Stimulated activated CD4-positive, alpha-beta T cell treated with anti-CD3 and anti-CD28 coated beads, Interleukin-2, amount 100 ng/mL, for 24 hours (primary cell): ENCODE measurements at places on chromosomes 16 and 17.

GRCh38 chr17:77455111-77455890 is 314.5 kb downstream of the SEC14L1 start:
- peak; percentile 50 for DNase-seq

DNA sequence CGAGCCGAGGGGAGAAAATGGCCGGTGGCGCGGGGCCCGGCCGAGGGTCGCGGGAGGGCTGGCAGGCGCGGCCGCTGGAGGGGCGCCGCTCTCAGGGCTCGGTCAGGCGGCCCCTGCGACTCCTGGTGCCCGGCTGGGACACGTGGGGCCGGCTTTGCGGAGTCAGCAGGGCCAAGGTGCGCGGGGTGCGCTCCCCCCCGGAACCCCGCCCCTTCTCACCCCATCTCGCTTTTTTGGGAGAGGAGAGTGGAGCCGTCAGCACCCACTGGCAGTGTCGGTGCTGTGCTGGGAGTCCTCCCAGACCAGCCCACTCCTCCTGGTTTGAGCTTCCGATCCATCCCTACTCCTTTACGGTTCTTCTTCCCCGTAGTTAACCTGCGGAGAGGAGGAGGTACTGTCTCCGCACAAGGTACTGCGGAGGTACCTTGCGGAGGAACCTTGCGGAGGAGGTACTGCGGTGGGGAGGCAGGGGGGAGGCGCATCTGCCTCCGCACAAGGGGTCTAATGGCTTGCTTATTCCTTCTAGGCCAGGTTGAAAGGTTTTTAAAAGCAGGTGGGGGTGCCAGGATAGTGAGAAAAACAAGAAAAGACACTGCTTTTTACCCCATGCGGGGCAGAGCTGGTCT is 19.1 kb upstream of the CBX8 start:
- DNase-seq, result no peak

GRCh38 chr16:87127061-87127765 is 190.0 kb downstream of the C16orf95 start:
- no peak for DNase-seq

DNA sequence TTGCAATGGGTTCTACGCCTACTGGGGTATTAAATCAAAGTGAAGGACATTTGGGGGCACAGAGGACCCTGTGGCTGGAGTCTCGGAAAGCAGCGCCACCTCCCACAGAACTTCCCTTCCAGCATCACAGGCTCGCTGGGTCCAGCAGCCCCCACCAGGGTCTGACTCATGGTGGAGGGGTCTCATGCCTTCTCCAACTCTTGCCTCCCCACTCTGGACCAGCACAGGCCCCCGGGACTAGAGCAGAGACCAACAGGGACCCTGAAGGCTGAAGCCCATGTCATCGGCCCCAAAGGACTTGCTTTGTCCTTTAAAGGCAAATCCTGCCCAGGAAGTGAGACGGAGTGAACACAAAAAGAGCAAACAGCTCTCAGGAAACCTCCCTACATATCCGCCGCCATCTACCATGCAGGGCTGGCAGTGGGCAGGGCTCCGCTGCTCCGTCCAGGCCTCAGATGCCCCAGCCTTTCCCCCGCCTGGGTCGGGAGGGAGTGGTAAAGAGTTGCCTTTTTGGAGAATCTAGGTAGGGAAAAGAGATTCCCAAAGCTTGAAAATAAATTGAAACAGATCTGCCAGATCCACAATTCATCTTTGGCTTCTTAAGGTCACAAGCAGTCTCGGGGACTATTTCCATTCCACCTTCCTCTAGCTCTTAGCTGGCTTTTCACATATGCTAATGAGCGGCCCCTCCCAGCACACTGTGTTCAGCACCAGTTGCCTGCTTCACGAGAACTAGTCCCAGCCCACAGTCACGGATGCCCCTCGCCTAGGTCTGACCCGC is 2.1 kb upstream of the GPRC5C start:
- DNase-seq, result no peak

DNA sequence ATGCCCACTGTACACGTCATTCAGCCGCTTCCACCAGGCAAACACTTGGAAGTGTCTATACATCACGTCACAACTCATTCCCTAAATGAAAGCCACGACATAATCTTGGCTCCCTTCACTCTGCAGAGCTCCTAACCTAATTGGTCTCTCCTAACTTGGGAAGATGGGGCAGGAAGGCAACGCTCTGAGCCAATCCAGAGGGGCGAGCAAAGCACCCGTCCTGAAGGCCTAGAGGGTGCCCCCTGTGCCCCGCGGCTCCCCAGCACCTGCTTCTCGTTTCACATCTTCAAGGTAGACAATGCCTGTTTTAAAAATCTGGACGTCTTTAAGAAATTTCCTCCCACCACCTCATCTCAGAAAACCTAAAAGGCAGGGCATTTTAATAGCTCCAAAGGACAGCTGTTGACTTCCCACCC is 1.0 kb downstream of the CSNK2A2 start:
- DNase-seq, result no peak

DNA sequence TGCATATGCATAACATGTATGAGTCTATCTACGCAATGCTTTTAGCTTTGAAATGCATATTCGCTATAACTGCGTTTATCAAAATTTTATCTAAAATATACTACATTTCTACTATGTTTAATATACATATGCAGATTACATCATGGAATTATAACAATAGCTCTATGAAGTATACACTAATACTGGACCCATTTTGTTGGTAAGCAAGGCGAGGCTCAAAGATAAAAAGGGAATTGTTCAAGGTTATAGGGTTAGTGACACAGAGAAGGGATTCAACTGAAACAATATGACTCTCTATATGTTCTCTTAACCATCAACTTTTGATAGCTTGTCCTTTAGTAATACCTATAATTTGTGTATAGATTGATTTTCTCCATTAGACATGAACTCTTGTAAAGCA is 60.9 kb upstream of the SMIM36 start:
- DNase-seq, result no peak

DNA sequence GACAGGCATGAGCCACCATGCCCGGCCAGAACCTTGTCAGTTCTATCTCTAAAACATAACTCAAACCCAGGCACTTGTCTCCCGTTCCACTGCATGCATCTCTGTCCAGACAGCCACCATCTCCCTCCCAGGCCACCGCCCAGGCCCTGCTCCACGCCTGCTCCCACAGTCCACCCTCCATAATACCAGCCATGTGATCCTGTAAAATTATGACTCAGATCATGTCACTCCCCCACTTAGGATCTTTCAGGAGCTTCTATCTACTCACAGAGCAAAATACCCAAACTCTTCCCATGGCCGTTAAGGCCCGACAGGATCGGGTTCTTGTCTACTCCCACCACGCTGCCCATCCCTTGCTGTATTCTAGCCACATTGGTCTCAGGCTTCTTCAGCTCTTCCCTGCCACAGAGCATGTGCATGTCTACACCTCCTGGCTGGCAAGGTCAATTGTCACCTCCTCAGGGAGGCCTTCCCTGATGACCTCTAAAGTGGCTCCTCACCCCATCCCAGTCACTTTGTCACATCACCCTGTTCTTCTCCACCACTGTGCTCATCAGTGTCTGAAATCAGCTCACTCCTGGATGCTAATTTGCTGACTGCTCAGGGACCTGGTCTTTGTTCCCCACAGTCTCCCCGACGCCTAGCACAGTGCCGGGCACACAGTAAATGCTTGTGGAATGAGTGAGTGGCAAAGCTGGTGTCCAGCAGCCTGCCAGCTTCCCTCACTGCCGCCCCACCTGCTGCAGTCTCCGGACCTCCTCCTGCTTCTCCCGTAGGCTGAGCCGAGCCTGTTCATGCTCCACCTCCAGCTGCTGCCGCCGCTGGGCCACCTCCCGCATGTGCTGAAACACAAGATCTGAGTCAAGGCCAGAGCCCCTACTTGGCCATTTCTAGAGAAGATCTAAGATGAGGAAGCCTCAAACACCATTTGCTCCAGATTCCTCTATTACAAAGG is 6.7 kb downstream of the TSPOAP1 start:
- no peak for DNase-seq

GRCh38 chr17:7191571-7192270 is 12.6 kb upstream of the ASGR1 start:
- peak; percentile 39 for DNase-seq

DNA sequence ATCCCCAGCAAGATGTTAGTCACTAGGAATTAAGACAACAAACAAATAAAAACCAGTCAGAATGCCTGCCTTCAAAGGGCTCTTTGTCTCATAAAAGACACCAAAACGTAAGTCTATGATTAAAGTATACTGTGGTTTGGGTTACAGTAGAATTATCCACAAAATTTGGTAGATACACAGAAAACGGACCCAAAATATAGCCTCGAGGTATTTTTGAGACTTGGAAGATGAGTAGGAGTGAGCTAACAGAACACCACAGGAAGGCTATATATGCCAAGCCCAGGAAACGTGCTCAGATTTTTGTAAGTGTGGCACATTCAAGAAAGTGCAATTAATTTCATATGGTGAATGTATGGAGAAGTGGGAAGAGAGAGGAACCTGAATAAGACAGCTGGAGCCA is 831.4 kb downstream of the CDH11 start:
- no peak for DNase-seq

GRCh38 chr17:951325-952132 is 28.0 kb downstream of the NXN start:
- DNase-seq, result no peak

- DNase-seq, result no peak
Observed at GRCh38 chr17:82242977-82243647, 14.3 kb downstream of the SLC16A3 start.

- DNase-seq, result no peak
Observed at GRCh38 chr16:67104845-67105244, 4.9 kb upstream of the PHAF1 start.

DNA sequence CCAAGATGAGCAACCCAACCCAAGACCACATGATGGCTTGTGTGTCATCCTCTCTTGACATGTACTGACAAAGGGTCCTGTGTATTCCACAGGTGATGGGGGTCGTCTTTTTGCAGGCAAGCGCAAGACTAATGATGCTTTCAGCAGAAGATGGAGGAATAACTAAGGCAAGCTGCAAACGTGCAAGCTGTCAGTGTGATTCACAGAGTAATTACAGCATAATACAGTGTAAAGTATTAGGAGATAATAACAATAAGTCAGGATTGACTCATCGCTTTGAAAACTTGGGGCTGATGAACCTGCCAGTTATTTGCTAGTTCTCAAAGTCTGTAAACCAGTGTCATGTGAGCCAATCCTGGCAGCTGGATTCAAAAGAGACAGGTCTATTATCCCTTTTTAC is 41.6 kb upstream of the ASIC2 start:
- no peak for DNase-seq

GRCh38 chr16:49359591-49359990 is 14.0 kb upstream of the C16orf78 start:
- DNase-seq, result no peak

GRCh38 chr16:86611941-86612340 is 33.6 kb downstream of the FOXL1 start:
- no peak for DNase-seq

- no peak for DNase-seq
Observed at GRCh38 chr17:16214190-16215001, 938 bp downstream of the NCOR1 start.

- no peak for DNase-seq
Observed at GRCh38 chr16:49277766-49278566, 3.7 kb downstream of the CBLN1 start.

DNA sequence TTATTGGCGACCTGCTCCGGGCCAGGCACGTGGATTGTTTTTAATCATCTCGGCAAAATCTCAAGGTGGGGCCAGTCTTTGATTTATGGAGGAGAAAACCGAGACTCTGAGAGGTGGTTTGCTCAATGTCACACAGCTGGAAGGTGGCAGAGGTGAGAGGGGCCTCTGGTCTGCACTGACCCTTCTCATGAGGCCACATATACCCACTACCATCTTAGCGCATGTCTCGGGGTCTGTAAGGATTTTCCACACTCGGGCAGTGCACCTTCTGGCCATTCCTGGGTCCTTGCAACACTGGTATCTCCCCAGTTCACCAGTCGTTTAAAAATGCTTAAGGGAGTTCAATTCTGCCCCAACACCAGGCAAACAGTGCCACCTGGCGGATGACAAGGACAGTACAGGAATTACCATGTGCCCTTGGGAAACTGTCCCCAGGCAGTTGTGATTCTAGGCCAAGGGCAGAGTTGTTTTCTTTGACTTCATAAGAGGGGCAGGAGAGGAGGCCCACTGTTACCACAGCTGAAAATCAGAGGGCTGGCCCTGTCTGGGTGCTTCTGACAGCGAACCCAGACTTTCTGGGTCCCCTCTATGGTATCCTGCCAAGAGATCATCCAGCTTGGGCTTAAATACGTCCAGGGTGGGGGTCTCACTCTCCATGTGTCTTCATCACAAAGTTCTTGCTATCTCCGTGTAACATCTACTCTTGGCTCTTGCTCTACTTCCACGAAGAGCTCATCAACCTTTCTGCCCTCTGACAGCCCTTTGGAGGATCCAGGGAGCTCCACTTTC is 39.4 kb upstream of the RAI1 start:
- peak; percentile 87 for DNase-seq

GRCh38 chr16:49910541-49911071 is 54.7 kb upstream of the ZNF423 start:
- no peak for DNase-seq

- DNase-seq, result no peak
Observed at GRCh38 chr17:15741624-15742023, 9.5 kb downstream of the TBC1D26 start.

- DNase-seq, result no peak
Observed at GRCh38 chr17:40419559-40420331, 2.0 kb upstream of the TOP2A start.
